ENCODE measurements at places on chromosomes 3 and 15.
A peak's percentile ranks its signal among the peaks of the same experiment; 100 is the strongest.

DNA sequence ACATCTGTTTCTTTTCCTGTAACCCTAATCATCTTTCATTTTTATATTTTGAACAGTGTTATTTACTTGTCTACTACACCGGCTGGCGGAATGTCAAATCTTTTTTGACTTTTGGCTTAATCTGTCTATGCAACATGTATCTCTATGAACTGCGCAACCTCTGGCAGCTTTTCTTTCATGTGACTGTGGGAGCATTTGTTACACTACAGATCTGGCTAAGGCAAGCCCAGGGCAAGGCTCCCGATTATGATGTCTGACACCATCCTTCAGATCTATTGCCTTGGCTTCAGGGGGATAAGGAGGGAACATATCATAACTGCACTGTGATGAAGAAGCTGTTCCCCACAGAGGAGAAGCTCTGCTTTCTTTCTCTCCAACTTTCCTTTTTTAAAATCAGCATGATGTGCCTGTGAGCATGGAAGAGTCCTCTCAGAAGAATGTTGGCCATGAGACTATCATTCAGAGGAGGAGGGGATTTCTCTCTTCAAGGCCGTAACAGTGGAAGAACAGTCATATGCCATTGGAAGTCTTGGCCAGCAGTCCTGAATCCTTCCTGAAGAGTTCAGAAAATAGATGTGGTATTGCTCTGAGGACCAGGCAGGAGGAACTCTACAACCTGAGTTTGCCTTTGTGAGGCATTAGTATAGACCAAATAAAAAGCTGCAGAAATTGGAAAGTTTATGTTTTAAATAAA lies 69.9 kb downstream of the SEC22A start:
- no peak for DNase-seq

DNA sequence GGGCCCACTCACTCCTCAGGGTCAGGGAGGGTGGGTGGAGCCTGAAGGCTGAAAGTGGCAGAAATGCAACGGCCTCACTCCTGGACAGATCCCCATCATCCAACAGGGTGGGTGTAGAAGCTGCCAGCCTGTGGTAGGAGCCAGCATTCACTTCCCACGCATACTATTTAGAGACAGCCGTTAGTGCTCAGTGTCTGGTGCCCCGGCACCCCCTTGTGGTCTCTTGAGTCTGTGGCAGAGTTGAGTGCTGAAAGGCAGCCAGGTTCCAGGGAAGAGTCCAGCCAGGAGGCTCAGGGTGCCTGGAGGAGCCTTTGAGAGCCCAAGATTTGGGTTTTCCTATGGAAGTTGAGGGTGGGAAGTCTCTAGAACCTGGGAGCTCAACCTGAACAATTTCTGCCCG lies 2.1 kb upstream of the GNAT1 start:
- peak; percentile 81 for DNase-seq

GRCh38 chr3:186757686-186758220 lies 25.6 kb upstream of the EIF4A2 start:
- no peak for DNase-seq

DNA sequence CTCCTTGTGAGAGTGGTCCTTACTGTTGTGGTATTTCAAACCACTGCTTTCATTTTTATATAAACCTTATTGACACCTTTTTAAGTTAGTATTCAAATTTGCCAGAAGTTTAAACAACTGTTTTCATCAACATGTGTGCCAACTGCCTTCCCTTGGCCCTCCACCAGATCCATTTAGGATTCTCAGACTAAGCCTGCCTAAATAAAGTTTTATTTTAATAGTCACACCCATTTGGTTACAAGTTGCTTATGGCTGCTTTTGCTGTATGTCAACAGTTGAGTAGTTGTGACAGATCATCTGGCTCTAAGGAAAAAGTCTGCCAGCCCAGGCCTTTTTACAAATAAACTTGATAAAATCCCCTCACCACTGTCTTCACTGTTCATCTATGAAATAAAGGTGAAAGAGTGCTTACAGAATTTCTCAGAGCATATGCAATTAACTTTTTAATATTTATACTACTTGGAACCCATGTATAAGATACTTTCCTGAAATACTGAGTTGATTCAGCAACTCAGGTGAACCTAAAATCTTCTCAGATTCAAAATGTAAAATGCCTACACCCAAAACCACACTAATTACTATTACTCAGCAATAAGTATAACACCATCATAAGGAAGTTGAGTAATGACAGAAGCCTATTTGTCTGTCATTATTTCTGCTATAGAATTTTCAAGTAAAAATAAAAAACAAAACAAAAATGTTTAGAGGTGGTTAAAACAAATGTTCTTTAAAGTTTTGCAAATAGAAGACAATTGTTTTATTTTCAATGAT lies 35.1 kb downstream of the PEAK1 start:
- no peak for DNase-seq

DNA sequence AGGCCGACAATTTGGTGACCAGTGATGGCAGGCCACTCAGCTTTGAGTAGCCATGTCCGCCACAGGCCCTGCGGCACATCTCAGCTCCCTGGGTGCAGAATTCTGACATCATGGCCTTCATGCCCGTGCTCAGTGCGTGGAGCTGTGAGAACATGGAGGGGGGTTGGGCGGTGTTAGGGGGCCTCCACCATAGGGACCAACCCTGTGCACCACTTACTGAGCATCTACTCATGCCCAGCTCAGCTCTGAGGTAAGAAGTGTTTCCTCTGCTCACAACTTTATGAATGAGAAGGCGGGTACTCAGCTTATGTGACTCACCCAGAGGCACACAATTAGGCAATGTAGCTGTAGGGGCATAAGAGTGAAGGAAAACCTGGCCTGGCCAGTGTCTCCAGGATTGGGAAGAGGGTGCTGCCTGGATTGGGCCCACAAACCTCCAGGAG lies 10.5 kb downstream of the ACOX2 start:
- DNase-seq = no peak

- no peak for DNase-seq
These were observed 40.5 kb downstream of the STT3B start for GRCh38 chr3:31573036-31573779.

- peak; percentile 78 for DNase-seq
These were observed 47.3 kb downstream of the AMOTL2 start for GRCh38 chr3:134326760-134327593.

GRCh38 chr3:197424266-197424665 lies 125.9 kb upstream of the DLG1 start:
- no peak for DNase-seq

- DNase-seq = no peak
These were observed 26.0 kb downstream of the SLC6A6 start for GRCh38 chr3:14428087-14429033.

DNA sequence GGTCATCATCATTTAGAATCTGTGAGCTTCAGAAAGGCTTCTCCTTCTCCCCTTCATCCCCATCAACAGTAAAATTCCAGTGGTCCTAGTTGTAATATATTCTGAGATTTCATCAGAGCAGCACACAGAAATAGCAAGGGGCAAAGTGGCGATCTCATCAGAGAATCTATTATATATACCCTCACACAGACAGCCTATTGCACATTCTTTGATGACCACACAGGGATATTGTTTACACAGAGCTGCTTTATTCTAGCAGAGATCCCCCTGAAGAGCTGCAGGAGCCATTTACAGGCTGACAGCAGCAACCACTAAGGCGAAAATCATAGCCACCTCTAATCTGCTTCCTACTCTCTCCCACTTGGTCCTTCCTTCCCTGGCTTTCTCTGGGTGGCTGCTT lies 42.0 kb upstream of the CRBN start:
- DNase-seq = no peak

GRCh38 chr15:96774216-96774615 lies 443.7 kb downstream of the NR2F2 start:
- no peak for DNase-seq

DNA sequence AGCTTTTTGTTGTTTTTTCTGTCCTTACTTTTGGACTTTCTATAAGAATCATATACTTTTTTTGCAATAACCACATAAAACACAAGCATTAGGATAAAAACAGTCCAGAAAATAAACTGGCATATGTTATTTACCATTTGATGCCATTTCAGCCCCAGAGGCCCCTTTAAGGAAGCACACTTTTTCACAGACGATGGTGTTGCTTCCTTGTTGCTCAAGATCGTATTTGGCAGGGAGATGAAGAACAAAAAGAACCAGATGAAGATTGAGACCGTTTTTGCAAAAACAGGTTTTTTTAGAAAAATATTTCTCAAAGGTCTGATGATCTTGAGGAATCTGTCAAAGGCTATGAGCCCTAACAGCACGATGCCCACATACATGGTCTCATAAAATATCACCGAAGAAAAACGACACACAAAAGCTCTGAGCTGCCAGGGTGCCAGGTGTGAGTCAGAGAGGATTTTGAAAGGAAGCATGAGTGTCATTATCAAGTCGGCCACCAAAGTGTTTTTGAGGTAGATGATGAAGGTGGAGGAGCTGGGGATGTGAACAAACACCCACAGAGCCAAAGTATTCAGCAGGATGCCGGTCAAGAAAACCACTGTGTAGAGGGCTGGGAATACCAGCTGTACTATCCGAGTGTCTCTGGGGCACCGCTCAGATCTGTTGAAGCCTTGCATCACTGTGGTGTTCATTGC lies 902 bp downstream of the P2RY13 start:
- DNase-seq = peak; percentile 22

DNA sequence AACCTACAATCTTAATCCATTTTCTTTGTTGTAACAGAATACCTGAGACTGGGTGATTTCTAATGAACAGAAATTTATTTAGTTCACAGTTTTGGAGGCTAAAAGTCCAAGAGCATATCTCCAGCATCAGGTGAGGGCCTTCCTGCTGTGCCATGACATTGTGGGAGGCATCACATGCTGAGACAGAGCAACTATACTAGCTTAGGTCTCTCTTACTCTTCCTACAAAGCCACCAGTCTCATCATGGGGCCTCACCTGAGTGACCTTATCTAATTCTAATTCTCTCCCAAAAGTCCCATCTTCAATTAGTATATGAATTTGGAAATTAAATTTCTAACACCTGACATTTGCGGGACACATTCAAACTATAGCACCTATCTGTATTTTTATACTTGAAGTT lies 247.1 kb upstream of the MRPL3 start:
- no peak for DNase-seq

GRCh38 chr3:67614195-67614594 lies 40.2 kb downstream of the SUCLG2 start:
- DNase-seq = no peak

DNA sequence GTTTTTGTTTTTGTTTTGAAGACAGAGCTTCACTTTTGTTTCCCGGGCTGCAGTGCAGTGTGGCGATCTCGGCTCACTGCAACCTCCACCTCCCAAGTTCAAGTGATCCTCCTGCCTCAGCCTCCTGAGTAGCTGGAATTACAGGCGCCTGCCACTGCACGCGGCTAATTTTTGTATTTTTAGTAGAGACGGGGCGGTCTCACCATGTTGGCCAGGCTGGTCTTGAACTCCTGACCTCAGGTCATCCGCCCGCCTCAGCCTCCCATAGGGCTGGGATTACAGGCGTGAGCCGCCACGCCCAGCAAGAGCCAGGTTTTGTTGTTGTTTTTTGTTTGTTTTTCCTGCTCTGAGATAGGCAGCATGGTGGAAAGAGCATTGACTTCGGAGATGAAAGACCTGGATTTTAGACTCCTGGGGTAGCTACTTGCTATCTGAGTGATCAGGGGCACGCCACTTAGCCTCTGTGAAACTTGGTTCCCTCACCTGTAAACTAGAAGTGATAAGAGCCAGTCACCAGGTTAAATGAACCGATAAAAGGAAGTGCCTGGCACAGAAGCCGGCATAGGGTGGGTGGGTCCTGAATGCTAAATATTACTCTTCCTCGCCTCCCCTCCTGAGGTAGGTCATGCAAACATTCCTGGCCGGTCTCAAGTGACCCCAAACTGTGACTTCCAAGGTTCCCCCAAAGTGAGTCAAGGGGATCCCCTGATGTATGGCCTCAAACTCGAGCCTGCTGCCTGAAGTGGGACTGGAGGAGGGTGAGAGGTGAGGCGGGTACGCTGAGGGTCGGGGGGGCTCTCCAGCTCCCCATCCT lies 62.9 kb upstream of the MCF2L2 start:
- DNase-seq = no peak

DNA sequence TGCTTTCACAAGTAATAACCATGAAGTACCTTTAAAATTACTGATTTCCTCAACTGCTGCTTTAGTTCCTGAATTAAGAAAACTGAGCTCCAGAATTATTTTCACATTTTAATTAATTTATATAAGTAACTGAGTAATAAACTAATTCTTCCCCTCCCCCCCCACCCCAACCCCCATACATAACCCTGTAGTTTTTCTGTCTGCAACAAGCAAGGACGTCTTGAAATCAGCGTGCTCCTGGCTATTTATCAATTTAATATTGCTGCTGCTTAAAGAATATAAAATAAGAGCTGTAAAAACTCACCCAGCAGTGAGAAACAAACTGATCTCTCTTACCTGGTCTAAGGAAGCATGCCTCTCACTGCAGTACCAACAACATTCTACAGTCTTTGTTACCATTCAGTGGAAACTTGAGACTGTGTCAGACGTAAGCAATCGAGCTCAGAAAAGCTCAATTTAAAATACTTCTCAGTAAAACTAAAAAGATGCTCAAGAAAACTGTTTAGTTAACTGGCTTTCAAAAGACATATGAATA lies 121.0 kb downstream of the TFDP2 start:
- no peak for DNase-seq

DNA sequence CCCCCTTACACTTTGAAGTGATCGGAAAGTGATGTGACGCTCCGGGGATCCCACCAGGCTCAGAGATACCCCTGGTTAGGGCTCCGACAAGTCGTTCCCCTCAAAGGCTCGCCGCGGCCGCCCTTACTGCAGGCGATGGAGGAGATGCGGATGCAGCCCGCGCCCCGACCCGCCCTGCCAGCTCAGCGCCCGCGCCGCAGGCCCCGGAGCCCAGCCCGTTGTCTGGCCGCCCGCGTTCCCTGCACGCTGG lies 228 bp downstream of the GLT8D1 start:
- DNase-seq = no peak

GRCh38 chr15:55917881-55918296 lies 75.5 kb downstream of the NEDD4 start:
- no peak for DNase-seq

- DNase-seq = no peak
These were observed 110.7 kb upstream of the CNTN4 start for GRCh38 chr3:1987980-1988379.

GRCh38 chr15:73626072-73626471 lies 7.1 kb downstream of the NPTN start:
- DNase-seq = no peak

DNA sequence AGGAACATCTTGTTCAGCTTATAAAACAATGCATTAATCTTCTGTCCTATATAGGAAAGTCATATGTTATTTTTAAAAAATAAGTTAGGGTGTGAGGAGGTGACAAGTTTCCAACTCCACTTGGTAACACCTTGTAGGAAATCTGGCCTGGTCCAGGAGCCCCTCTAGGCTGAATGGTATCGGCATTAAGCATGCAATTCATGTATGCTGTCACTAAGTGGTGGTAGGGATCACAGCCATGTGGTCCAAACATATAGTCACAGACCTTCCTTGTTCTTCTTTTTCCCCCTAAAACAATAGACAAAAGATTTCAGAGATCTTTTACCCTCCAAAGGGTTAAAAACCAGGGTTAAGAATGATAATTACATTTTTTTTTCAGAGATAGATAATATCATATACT lies 4.2 kb upstream of the APBA2 start:
- no peak for DNase-seq

DNA sequence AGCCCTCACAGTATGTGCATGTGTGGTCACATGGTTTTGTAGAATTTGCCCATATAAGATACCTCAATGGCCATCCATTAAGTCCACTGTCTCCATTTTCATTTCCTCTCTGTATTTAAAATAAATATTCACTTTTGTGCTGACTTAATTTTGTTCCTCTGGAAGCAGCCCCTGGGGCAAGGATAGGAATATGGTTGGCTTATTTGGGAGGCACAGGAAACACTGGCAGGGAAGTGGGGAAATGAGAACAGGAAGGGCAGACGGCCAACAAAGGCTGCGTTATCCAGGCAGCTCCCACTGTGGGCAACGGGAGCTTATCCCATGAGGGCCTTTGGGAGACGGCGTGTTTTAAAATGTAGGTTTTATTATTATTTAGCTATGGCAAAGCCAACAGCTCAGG lies 148.6 kb downstream of the SHQ1 start:
- DNase-seq = no peak

Data from breast epithelium (tissue), 4 donors.